ENCODE measurements at places on chromosomes 3 and 15.

DNA sequence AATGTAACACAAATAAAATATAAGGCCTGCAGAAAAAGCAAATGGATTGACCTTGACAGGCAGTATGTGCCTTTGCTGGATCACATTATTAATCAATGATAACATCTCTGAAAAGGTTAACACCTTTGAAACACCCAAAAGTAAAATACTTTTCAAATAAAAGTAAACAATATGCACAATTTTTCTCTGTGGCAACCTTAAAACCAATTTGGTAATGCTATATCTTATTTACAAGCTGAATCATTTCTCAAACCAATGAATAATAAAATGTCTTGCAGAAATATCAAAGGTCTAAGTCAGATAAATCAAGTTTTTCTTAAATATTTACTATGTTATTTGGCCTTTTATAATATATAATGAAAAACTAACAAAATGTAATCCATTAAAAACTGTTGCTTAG, 1018.7 kb downstream of the ROBO1 start:
- no peak for DNase-seq

- DNase-seq: no peak
These were observed 77.8 kb downstream of the B3GNT5 start for GRCh38 chr3:183330881-183331280.

- no peak for DNase-seq
These were observed 51.5 kb downstream of the IGF1R start for GRCh38 chr15:98699591-98700424.

- DNase-seq: no peak
These were observed 459.5 kb downstream of the DIPK2A start for GRCh38 chr3:144431134-144431533.

DNA sequence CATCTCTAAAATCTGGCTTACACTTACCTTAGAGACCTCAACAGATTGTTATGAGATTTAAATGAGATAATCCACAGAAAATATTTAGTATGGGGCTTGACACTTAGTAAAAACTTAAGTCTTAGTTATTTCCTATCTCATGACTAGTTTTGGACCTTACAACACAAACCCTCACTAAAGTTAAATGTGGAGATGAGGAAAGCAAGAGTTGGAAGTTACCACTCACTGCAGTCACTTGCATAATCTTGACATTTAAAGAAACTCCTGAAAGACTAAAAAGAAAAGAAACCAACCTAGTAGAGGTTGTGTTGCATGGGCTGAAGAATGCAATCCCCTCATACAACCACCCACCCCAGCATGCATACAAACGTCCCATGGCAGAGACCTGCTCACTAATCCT, 40.1 kb downstream of the ITGB5 start:
- DNase-seq: no peak

DNA sequence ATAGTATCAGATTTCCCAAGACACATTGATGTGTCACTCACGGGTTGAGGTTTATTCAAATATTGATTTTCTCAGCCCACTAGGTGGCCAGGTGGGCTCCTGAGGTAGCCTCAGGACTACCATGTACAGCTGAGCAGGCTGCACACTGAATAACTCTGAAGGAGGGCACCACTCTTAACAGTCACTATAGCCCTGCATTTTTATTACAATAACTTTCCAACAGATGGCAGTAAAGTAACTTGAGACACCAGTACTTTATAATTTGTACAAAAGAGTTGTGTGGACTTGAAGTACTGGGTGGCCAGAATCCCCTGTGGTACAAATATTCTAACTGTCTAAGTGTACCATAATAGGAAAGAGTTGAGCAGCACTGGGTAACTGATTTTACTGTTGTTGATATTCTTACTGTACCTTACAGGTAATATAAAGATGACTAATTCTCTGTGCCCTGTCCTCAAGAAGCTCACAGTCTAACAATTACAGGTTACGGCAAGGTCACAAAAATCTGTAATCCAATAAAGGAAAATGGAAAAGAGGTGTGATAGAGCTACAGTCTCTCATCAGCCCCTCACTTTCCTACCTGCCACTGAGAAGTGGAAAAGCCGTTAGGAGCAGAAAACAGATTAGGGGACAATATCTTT, 76.0 kb downstream of the ETFA start:
- peak; percentile 43 for DNase-seq

DNA sequence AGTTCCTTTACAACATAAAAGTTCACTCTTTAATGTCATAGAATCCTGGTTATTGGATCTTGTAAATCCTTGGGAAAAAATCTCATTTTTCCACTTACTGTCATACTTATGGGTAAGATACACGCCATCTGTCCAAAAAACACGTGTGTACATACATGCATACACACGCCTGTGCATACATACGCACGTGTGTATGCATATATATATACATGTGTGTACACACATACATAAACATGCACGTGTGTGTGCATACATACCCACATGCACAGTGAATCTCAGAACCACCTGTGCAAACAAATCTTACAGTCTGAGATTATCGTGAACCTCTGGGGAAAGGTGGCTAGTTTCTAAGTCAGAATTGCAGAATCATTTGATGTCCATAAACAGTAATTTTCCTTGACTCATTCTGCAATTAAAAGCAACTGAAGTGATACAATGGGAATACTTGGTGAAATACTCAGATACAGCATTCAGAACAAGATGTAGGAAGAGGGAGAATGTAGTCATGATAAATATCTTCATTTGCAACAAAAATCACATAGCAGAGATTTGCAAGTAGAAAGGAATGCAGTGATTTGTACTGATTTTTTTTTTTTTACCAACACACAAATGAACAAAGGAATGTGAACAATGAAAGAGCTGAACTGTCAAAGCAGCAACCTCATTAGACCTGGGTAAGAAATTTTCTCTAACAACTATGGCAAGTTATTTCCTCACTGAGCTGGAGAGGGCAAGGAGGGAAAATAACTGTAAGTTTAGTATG, 160.6 kb upstream of the POU1F1 start:
- no peak for DNase-seq

DNA sequence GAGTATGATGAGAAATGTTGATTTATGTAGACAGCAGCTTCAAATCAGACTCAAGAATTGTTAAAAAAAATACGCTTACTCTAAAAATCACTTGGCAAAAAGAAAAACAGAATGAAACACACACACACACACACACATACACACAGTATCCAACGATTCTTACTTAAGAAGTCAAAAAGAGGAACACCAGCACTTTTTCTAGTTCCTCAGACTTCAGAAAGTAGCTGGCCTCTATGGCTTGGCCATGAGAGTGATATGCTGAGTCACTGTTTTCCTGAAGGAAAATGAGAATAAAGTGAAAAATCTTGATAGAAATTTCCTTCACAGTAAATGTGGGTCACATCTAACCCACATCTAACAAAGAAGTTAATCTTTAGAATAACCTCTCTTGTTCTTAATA, 22.1 kb downstream of the CNTN3 start:
- peak; percentile 5 for DNase-seq

DNA sequence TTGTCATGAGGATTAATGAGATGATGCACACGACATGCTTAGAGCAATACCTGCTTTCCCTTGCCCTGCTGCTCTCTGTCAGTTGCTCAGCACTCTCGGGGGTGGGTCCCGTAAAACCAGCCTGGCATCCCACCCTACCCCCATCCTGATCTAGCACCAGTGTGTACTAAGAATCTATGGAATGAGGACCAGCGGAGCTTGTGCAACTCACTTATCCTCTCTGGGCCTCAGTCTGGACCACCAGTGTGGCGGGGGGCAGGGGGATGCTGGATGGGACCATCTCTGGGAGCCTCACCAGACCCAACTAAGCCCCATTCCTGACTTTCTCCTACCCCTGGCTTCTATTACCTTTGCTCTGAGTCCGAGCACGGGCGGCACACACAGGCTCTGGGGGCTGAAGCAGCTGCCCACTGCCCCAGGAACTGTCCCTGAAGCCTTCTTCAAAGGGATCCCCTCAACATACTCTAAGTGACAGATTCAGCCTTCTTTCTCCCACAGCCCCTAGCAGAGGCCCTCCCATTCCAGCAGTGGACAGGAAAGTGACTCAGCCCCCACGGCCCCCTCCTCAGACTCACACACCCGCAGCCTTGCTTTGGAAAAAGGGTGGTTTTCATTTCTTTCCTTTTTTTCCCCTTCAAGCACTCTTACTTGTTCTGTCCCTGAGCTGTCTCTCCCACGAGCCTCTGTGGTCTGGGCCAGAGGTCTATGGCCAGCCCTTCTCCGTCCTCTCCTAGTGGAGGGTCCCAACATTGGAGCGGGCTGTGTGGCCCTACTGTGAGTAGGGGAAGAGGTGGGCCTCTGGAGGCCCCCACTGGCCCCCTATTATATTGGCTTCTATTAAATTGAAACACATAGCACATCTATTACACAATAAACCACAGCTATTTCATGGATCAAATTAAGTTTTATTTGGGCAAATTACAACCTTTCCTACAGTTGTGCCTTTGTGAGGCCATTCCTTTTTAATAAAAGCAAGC, 100.3 kb downstream of the SMAD6 start:
- DNase-seq: no peak

GRCh38 chr3:141485641-141486495, 959 bp upstream of the RASA2 start:
- DNase-seq: no peak

DNA sequence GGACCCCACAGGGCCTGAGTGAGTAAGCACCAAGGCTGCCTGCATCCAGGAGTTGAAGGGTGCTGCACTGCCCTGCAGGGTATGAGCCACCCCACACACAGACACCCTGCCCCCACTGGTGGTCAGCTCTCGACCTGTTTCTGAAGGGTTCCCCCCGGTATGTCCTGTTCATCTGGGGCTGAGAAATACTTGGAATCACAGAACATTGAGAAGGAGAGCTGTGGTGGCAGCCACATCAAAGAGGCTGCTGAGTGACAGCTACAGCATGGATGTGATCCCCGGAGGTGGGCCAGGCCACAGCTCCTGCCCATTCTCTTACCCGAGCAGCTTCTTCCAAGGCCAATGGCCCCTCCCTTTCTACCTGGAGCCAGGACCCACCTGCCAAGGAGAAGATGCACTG, 66.4 kb upstream of the PLXNA1 start:
- no peak for DNase-seq

DNA sequence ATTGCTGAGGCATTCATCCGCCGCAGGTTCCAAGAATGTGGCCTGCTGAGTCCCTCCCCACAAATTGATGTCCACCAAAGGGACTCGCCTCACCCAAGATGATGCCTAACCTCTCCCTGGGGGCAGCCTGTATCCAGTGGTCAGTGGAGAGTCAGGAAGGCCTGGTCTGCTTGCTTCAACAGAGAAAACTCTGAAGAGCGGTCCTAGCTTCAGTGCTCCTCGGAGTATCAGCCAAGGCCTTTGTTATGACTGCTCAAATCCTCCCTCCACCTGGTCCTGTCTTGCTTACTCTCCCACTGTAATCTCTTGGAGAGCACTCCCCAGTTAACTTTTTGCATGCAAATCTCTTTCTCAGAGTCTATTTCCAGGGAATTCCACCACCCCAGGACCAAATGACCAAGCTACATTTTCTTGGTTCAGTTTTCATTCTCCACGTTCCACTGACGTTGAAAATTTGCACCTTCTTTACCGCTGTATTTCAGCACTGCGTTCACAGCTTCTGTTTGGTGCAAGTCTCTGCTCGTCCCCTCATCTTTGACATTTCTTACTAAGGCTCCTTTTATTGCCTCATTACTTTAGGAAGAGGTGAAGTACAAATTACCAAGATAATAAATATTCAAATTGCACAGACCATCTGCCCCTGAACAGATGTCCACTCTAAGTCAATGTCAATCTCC, 22.3 kb downstream of the CMTM7 start:
- DNase-seq: no peak

- no peak for DNase-seq
These were observed 200.3 kb upstream of the UMPS start for GRCh38 chr3:124529826-124530571.

DNA sequence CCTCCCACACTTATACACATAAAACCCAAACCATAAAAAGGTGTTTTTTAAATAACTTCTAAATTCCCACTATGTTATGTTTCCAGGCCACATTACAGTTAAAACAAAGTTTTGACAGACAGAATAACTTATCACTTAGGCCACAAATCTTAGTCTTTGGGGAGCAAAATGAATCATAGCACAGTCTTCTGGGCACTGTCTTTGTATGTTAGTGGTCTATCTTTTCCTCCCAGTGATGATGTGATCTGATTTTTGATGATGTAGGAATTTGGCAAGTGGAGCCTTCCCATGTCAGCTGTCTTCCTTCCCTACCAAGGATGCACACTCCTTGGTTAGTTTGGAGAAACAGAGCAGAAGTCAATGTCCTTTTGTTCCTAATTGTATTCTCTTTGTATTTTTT, 67.3 kb downstream of the THSD4 start:
- DNase-seq: no peak

GRCh38 chr15:70235347-70235746, 137.6 kb upstream of the TLE3 start:
- DNase-seq: no peak

- DNase-seq: no peak
These were observed 153.0 kb downstream of the SMAD6 start for GRCh38 chr15:66855041-66855440.

DNA sequence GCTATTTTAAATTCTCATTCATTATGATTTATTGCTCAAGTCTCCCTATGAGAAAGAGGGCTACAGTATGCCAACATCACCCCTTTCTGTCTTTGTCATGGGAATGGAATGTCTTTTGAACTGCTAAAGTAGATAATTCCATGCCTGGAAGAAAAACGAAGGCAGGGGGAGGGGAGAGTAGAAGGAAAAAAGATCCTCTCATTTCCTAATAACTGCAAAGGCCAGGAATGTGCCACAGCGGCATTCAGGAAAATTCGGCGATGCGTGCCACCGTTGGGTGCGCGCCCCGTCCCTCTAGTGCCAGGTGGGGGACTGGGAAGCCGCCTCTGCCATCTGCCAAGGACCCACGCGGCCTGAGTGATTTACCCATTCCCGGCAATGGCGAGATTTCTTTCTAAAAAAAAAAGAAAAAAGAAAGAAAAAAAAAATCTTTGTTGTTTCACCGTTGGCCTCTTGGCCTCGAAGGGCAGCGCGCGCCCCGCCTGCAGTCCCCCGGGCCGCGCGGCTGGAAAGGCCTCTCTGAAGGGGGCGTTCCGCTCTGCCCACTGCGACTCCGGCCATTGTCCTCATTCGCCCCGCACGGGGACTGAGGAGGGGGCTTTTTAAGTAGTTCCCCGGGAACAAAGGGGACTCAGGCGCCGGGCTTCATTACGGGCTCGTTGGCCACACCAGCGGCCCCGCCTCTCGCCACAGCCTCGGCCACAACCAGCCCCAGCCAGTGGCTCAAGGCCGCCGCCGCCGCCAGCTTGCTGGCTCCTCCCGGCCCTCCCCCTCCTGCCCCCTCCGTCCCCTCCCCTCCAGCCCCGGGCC, 54.5 kb downstream of the CPN2 start:
- no peak for DNase-seq

DNA sequence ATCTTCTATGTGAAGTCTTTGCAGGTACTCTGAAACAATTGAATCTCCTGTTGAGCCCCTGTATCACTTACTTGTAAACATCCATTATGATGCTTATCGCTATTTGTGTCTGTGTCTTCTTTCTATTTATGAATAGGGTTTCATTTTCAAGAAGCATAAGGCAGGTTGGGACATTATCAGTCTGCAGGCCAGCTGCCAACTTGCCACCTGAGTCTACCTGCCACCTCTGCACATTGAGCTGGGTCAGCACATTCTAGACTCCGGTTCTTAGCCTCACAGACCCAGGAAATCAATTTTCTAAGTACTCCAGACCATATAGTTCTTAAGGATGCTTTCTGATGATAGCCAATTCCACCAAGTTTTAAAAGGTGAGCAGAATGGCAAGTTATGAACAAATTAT, 105.7 kb upstream of the MCTP2 start:
- DNase-seq: peak; percentile 12

GRCh38 chr3:175535351-175535750, 676.2 kb downstream of the NAALADL2 start:
- no peak for DNase-seq

GRCh38 chr3:134795746-134796280, 753 bp downstream of the EPHB1 start:
- DNase-seq: no peak

Data from RPMI8226 (cell line).